Cardiac ventricle fibroblast (primary cell): ENCODE measurements at places on chromosomes 12 and 14. TPM values are rescaled to one million over a fixed set of nuclear protein-coding genes. Genes with fewer than 3 reads are reported as not detected.

The ADAMTS20 gene
- total RNA-seq, result not detected in 2 replicates

The ARMH4 gene
- 7.1 and 12.8 TPM in 2 replicates for total RNA-seq

The RTN1 gene
- 0.12 and 0.34 TPM in 2 replicates for total RNA-seq

The TTC8 gene
- total RNA-seq, result 24.2 and 41.3 TPM in 2 replicates

The MYO1H gene
- not detected in 2 replicates for total RNA-seq

The FAM181A gene
- not detected in 2 replicates for total RNA-seq

The LMNTD1 gene
- total RNA-seq, result 1.3 TPM in 1 of 2 replicates, not detected in the other

The KRT72 gene
- not detected in 2 replicates for total RNA-seq

The CLEC4C gene
- not detected in 2 replicates for total RNA-seq

The CDK2 gene
- total RNA-seq, result 5.7 and 10.3 TPM in 2 replicates

The KRT6A gene
- total RNA-seq, result 0.37 and 14.0 TPM in 2 replicates

The DDX47 gene
- total RNA-seq, result 45.1 and 56.6 TPM in 2 replicates

The ALKBH2 gene
- total RNA-seq, result 14.5 and 18.2 TPM in 2 replicates

The TEX22 gene
- 0.06 and 0.44 TPM in 2 replicates for total RNA-seq

The TAS2R43 gene
- not detected in 2 replicates for total RNA-seq

The TAS2R50 gene
- total RNA-seq, result 2.1 and 2.7 TPM in 2 replicates

The BCL2L2 gene
- 10.2 and 11.8 TPM in 2 replicates for total RNA-seq

The GTF2A1 gene
- 17.8 and 20.3 TPM in 2 replicates for total RNA-seq

The TAS2R20 gene
- 0.62 and 1.0 TPM in 2 replicates for total RNA-seq

The NRXN3 gene
- 0.12 and 0.34 TPM in 2 replicates for total RNA-seq

The NINJ2 gene
- 0.20 TPM in 1 of 2 replicates, not detected in the other for total RNA-seq

The ATG14 gene
- total RNA-seq, result 9.7 and 10.8 TPM in 2 replicates

The OTOGL gene
- total RNA-seq, result 0.15 and 0.31 TPM in 2 replicates

The TRIM9 gene
- 2.5 and 5.3 TPM in 2 replicates for total RNA-seq

The SLC25A47 gene
- not detected in 2 replicates for total RNA-seq

The LRRC10 gene
- total RNA-seq, result not detected in 2 replicates

The POLE2 gene
- total RNA-seq, result 0.88 and 2.0 TPM in 2 replicates

The CCDC60 gene
- total RNA-seq, result not detected in 2 replicates

The ESPL1 gene
- 1.1 and 3.6 TPM in 2 replicates for total RNA-seq

The CLEC9A gene
- not detected in 2 replicates for total RNA-seq

The ACYP1 gene
- 4.2 and 4.9 TPM in 2 replicates for total RNA-seq

The KRT80 gene
- 0.12 and 0.24 TPM in 2 replicates for total RNA-seq

The PROX2 gene
- not detected in 2 replicates for total RNA-seq

The PRR4 gene
- not detected in 2 replicates for total RNA-seq

The SETD1B gene
- 8.0 and 10.9 TPM in 2 replicates for total RNA-seq
